ENCODE measurements at places on chromosomes 3 and 15. TPM values are rescaled to one million over a fixed set of nuclear protein-coding genes. Genes with fewer than 3 reads are reported as not detected.

CNTN6 gene
- not detected for total RNA-seq

MLF1 gene
- total RNA-seq: 11.8 TPM

CLDN16 gene
- total RNA-seq: under 0.01 TPM

STARD9 gene
- total RNA-seq: 8.3 TPM

SCG3 gene
- not detected for total RNA-seq

ISL2 gene
- 0.26 TPM for total RNA-seq

OR5K2 gene
- total RNA-seq: not detected

TM4SF4 gene
- total RNA-seq: 0.26 TPM

TIPIN gene
- total RNA-seq: 14.5 TPM

RASL12 gene
- total RNA-seq: 50.5 TPM

NOX5 gene
- 0.33 TPM for total RNA-seq

CNOT10 gene
- 28.8 TPM for total RNA-seq

DPPA2 gene
- not detected for total RNA-seq

C3orf20 gene
- not detected for total RNA-seq

UPK1B gene
- not detected for total RNA-seq

ADGRG7 gene
- not detected for total RNA-seq

TP63 gene
- not detected for total RNA-seq

HRH1 gene
- 30.6 TPM for total RNA-seq

AADAC gene
- 0.77 TPM for total RNA-seq
